Activated CD4-positive, alpha-beta T cell treated with anti-CD3 and anti-CD28 coated beads for 24 hours (primary cell): ENCODE measurements at places on chromosomes 3 and 15.

DNA sequence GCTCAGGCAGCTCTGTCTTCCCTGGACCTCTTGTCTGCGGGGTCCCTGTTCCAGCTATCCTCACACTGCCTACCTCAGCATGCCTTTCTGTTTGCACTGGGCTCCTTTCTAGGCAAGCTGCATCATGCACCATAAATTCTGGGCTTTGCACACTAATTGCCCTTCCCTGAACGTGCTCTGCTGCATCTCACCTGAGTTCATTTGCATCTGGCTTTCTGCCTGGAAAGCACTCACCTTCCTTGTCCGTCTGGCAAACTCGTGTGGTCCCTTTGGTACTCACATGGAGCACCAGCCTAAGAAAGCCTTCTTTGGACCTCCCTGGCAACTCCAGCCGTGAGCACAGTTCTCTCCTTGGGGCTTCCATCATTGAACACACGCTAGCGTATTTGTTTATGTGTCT, 365.6 kb downstream of the SV2B start:
- no peak for DNase-seq

- DNase-seq, result no peak
Observed at GRCh38 chr15:65740148-65740547, 51.9 kb downstream of the DENND4A start.

DNA sequence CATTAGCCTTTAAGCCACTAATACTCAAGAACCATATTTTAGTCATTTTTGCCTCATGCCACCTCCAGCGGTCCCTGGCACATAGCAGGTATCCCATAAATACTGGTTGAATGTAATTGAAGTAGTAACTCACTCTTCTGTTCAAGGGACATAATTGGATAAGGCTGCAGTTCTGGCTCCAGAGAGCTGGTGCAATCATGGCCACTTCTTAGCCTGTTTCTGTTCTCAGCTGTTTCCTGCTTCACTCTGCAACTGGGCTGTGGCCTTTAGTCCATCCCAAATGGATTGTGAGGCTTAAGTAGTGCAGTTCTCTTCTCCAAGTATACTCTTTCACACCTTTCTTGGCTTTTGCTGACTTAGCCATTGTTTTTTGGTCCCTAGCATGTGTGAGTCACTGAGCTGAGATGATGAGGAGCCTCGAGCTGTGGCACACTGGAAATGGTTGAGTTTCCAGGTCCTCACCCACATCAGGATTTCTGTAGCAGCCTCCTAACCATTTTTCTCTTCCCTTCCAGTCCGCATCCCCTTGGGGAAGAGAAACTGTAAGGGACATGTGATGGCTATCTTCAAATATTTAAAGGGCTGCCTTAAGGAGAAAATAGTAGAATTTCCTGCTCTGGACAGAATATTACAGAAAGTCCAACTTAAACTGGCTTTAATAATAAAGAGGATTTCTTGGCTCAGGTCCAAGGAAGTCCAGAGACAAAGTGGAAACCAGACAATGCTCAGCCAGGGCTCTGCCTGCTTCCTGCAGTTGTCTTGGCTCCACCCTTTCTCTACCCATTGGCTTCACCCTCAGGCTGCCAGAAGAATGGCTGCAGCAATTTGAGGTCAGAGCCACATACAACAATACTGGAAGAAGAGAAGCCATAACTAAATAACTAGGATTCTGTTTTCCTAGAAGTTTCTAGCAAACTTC, 305.4 kb upstream of the ROPN1 start:
- no peak for DNase-seq

DNA sequence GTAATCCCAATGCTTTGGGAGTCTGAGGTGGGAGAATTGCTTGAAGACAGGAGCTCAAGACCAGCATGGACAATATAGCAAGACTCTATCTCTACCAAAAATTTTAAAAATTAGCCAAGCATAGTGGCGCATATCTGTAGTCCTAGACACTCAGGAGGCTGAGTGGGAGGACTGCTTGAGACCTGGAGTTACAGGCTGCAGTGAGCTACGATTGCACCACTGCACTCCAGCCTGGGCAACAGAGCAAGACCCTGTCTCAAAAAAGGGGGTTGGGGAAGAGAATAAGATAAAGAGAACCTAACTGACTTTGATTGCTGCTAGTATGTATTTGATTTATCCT, 755 bp downstream of the CD200R1 start:
- no peak for DNase-seq

- DNase-seq, result no peak
Observed at GRCh38 chr3:192171213-192171612, 556.1 kb downstream of the FGF12 start.

- no peak for DNase-seq
Observed at GRCh38 chr15:59360305-59360704, 12.4 kb downstream of the MYO1E start.
